ENCODE measurements at places on chromosomes 5 and 9.

GRCh38 chr5:155929112-155929511 is 397.9 kb upstream of the SGCD start:
- no peak for DNase-seq

DNA sequence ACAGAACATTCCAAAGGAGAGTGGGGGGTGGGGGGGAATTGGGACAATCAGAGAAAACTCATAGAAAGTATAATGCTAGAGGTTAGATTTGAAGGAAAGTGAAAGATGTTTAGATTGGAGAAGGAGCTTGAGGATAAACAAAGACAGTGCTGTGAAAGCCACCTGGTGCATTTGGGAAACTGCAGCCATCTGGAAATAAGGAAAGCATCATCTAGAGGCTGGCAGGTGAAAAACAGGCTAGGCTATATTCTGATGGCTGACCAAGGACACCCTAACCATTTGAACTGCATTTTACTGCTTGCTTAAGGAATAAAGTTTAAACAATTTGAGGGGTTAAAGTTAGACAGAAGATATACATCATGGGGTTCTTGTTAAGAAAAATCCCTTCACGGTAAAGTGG is 296.4 kb downstream of the CETN3 start:
- no peak for DNase-seq

DNA sequence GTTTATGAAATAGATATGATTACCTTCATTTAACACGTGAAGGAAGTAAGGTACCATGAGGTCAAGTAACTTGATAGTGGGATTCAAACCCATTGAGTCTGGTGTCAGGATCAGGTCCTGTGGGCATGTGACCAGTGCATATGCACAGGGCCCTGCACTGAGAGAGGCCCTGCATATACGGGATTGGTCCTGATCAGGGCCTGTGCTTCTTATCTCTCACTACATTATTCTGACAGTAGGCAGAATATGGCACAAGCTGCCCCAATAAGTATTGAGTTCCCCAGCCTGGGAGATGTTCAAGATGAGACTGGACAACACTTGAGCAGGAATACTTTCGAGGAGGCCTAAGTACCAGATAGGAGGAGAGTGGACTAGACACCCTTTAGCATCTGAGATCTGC is 44.0 kb downstream of the GALNT10 start:
- no peak for DNase-seq

DNA sequence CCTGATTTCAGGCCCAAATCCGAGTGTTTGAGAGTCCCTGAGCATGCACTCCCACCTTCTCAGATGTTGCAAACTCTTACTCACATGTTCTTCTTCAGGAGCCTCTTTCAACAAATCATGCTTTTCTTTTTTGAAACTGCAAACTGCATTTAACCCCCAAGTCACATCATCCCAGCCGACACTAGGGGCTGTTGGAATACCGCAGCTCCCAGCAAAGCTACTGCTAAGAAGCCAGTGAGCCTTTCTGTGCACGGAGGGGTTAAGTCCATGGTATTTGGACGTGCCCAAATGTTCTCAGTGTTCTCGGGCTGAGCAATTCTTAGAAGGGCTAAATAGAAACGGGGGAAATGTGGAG is 282.9 kb downstream of the NFIB start:
- DNase-seq = no peak

DNA sequence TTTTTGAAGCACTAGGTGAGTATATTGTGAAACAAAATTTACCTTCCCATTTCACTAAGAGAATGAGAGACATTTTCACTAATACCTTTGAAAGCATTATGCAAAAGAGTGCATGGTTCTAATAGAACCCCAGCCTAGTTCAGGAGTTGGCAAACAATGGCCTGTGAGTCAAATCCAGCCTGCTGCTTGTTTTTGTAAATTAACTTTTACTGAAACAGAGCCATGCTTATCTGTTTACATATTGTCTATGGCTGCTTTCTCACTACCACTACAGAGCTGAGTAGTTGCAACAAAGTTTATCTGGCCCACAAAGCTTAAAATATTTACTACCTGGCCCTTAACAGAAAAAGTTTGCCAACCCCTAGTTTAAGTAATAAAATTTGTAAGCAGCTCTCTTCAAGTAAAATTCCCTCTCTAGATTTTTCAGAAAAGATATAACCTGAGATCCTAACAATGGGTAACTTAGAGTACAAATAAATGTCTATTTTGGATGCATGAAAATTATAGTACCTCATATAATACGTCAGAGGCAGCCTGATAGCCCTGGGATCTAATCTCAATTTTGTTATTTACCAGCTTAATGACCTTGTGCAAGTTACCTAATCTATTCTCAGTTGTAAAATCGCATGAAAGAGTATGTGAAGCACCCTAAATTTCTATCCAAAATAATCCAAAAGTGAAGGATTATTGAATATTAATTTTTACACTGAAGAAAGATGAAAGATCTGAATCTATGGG is 50.7 kb upstream of the ARL15 start:
- DNase-seq = no peak

- DNase-seq = no peak
Measured at GRCh38 chr5:15889001-15889400, 290.6 kb downstream of the MARCHF11 start.

All from NCI-H1048 (cell line).